CD8-positive, alpha-beta T cell (primary cell): ENCODE measurements at places on chromosomes 2 and 18.

DNA sequence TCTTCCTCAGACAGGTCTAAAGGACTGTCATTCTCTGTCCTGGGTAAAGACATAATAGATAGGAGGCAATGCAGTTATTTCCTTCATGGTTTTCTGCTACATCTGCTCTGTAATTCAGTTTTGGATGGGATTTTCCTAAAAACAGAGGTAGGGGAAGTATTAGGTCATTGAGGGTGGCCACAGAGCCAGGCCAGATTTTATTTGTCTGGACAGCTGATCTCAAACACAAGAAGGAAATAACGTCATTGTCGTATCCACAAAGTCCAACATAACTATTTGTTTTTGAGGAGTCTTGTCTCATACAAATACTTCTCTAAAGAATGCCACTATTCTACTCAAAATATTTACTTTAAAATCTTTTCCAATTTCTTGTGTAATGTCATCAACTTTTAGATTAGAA lies 154.8 kb upstream of the MAP2 start:
- DNase-seq = no peak

GRCh38 chr18:6873040-6873751 lies 143.7 kb downstream of the ARHGAP28 start:
- no peak for DNase-seq

GRCh38 chr18:28514699-28515098 lies 337.8 kb upstream of the CDH2 start:
- no peak for DNase-seq

DNA sequence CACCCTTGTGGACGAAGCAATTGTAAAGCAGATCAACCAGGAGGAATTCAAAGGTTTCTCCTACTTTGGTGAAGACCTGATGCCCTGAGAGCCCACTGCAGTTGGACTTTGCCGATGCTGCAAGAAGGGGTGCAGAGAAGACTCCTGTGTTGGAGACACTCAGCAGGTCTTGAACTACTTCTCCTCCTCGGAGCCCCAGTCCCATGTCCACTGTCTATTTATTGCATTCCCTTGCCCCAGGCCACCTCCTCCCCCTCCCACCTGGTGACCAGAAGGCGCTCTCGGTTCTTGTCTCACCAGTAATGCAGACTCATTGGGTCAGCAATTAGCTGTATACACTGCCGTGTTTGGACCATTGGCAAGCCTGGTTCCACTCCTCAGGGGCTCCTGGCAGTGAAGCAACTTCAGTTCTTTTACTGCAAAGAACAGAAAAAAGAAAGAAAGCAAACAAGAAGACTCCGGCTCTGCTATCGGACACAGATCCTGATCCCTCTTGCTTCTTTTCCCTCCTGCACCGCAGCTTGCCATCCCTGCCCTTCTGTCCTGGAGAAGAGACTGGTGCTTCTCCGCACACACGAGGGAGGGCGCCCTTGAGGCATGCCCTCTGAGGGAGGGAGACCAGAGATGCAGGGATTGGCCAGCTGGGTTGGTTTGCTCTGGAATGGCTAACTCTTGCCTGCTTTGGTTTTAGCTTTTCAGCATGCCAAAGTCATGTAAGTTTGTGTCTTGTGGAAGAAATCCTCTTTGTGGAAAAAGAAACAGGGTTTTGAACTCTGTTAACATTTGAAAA lies 112.2 kb upstream of the EPAS1 start:
- no peak for DNase-seq

GRCh38 chr2:104597942-104598341 lies 256.0 kb upstream of the POU3F3 start:
- no peak for DNase-seq

DNA sequence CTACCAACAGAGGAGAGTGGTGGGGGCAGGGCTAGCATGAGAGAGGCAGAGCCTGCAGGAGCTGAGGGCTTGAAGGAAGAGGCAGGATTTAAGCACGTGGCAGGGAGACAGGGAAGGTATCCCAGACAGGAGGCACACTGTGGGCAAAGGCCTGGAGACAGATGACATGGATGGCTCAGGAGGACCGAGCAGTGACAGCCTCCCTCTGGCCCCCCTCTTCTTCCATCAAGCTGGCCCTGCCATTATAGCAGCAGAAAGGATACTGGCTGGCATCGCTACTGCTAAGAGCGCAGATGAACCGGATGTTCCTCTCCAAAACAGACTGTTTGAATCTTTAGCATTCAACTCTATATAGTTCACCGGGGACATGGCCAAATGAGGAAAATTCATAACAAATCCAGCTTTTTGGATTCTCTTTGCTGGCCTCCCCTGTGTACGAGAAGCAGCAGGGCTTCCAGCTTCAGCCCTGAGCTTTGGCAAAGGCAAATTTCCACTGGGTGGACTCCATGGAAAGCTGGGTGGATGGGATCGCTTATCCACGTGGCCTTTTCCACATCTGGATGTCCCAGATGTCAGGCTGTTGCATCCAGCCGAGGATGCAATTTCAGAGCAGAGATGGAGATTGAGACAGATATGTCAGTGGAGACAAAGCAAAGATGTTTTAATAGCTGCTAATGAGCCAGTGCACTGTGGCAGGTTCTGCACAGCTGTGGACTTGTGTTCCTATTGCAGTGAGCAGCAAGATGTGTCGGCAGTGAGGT lies 36.2 kb downstream of the CAPN13 start:
- no peak for DNase-seq

DNA sequence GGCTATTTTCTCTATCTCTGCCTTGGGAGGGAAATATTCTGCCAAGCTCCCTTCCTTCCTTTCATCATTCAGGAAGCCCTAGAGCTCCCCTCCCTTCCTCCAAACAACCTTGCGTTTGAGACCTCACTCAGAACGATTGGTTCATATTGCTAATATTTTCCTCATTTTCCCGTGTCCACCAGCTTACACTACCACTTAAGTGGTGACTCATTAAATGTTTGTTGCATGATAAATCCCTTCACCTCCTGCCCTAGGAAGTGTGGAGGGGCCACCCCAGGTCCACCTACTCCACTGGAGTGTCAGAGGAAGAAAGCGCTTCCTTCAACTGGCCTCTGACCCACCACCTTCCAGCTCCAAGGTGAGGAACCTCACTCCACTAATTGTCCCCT lies 2.3 kb upstream of the LPIN2 start:
- DNase-seq = no peak

DNA sequence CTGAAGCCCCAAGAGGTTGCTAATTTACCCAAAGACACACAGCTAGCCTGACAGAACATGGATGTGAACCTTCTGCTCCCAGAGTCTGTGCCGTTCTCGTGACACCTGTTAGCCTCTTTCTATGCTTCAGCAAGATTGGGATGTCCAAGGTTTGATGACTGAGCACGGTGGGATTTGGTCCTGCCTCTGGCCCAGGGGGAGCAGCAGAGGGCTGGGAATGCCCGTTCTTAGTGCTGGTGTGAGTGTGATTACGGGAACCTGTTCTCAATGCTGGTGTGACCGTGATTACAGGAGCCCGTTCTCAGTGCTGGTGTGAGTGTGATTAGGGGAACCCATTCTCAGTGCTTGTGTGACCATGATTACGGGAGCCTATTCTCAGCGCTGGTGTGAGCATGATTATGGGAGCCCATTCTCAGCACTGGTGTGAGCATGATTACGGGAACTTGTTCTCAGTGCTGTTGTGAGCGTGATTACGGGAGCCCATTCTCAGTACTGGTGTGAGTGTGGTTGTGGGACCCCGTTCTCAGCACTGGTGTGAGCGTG lies 67.3 kb upstream of the SNTG2 start:
- DNase-seq = no peak

DNA sequence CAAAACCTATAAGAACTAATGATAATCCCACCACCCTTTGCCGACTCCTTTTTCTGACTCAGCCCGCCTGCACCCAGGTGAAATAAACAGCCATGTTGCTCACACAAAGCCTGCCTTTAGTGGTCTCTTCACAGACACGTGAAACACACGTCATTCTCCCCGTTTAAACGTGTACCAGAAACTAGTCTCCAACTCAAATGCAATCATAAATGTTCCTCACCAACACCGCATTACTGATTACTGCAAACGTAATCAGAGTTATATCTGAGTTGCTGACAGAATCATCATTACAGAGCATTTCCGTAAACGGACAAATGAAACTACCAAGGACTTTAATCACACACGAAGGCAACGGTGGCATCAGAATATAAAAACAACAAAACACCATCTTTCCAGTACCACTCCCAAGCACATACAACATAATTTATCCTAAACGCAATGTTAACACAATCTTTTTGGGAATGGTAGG lies 1.9 kb downstream of the CLK1 start:
- DNase-seq = no peak

DNA sequence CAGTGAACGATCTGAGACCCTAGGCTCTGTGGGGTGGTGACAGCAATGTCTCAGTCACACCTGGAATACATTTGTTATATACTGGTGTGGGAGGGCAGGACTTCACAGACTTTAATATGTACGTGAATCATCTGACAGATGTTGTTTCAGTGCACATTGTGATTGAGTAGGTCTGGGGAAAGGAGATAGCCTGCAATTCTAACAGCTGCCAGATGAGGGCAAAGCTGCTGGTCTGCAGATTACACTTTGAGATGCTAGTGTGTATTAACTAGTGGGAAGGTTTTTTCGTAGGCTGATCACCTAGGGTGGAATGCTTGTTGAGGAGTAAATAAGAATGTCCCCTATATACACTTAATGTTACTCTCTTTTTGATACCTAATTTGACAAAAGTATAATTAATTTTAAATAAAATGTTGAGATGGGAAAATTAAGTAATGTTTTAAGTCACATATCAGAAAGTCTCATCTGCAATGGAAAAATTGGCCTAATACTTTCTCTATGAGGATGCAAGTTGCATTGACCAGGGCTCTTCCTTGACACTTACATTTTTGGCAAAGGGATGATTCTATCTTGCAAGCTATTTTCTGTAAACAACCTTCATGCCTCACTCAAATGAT lies 496.9 kb upstream of the HNMT start:
- no peak for DNase-seq
